ENCODE measurements at places on chromosomes 5 and 9.

- no peak for DNase-seq
Measured at GRCh38 chr9:116383936-116384335, 230.3 kb downstream of the PAPPA start.

DNA sequence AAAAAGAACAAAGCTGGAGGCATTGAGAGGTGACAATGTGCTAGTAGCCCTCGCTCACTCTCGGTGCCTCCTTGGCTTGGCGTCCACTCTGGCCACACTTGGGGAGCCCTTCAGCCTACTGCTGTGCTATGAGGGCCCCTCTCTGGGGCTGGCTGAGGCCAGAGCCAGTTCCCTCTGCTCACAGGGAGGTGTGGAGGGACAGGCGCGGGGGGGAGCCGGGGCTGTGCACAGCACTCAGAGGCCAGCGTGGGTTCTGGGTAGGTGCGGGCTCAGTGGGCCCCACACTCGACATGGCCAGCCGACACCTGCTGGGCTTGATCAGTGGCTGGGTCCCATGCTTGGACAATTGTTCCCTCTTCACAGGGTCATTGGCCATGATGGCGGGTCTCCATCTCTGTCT lies 202.5 kb upstream of the GRAMD2B start:
- DNase-seq = no peak

DNA sequence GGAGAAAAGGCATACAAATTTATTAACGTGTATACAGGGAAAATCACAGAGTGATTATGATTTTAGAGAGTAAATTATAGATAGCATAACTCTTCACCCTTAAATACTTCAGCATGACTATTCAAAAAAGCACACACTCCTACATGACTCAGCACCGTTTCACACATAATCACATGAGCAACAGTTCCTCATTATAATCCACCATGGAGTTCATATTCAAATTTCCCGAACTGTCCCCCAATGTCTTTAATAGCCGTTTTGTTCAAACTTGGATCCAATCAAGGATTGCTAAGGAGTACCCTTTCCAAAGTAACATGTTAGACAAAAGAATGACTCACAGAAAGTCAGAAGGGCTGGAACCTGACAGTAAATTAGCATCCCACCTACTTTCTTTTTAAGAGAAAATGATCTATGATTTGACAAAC lies 32.1 kb downstream of the RAPGEF1 start:
- DNase-seq = peak; percentile 61

DNA sequence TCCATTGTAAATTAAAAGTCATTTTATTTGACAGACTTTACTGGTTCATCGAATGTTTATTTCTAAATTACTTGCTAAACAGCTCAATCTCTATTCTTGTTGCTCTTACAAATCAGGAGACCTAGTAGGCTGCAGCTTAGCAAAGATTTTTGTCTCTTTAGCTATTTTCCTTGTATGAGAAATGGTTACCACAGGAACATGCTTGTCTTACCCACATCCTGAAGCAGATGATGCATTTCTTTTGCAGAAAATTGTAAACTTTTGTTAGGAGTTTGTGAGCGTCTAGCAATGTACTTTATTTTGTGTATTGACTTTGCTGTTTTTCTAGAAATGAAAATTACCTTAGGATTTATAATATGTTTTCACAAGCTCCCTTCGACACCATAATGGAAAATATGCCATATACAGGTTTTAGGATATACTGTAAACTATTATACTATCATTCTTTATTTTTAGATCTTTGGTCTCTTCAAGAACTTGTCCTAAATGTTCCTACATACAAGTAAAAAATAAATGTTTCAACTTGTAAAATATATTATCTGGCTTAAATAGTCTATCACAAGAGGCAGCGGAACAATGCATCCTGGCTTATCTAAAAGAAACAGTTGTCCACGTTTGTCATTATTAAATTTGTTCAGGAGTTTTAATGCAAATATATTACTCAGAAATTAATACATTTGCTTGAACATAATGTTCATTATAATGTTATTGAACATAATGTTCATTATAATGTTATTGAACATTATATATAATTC lies 54.1 kb downstream of the SPEF2 start:
- DNase-seq = no peak

DNA sequence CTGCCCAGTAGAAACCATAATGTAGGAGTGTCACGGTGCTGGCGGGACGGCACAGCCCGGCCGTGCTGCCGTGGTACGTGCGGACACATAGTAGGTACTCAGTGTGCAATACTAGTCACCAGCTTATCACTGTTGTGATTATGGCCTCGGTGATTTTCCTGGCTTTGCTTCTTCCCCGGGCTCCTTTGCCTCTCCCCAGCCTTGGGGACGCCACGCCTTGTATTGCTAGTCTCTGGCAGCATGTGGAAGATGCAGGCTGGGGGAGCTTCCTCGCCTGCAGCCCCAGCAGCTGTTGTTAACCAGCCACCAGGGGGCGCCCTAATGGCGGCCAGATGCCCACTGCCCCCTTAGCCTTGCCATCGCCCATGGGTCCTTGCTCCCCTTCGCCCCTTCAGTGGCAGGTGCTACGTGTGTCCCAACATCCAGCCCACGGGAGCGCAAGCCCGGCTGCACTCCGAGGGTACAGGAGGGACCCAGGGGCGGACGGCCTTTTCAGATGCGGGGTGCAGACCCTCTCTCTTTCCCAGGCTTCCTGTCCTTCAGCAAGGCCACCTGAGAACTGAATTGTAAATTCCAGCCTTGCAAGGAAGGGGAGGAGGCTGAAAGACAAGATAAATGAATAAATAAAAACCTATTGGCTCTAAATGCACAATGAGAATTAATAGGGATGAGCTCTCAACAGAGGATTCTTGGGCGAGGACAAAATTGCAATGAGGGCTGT lies 8.0 kb downstream of the NTNG2 start:
- DNase-seq = peak; percentile 74

DNA sequence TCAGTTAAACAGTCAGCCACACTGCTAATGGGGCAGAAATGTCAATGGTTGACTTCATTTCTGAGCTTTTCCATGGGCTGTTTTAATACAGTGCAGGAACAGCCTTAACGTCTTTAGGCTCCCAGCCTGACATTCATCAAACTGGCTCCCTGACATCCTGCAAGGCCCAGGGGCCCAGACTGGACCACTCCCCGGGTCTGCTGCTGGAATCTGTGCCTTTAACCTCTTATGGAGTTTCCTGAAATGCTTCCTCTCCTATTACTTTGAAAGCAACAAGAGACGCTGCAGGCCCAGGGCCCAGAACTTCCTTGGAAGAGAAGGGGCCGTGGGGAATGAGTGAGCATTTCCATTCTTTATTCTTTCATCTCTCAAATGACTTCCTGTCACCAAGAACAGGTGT lies 216.8 kb upstream of the PANK3 start:
- DNase-seq = no peak

DNA sequence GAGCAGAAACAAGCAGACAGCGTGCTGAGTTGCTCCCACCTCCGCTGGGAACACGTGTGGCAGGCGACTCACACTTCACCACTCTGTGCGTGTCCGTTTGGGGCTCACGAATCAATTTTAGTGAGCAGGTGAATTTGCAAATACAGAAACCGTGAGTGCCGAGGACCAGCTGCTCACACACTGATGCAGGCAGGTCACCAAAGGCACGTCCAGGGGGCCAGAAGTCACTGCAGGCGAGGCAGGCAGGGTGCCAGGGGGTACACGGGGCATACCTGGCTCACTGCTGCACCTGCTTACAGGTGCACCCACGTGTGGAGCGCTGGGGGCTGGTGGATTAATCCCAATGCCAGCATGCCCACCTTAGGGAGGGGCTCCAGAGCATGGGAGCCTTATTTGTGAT lies 68.8 kb downstream of the ZNF354C start:
- no peak for DNase-seq

- no peak for DNase-seq
Measured at GRCh38 chr5:103693517-103693916, 130.9 kb upstream of the NUDT12 start.

DNA sequence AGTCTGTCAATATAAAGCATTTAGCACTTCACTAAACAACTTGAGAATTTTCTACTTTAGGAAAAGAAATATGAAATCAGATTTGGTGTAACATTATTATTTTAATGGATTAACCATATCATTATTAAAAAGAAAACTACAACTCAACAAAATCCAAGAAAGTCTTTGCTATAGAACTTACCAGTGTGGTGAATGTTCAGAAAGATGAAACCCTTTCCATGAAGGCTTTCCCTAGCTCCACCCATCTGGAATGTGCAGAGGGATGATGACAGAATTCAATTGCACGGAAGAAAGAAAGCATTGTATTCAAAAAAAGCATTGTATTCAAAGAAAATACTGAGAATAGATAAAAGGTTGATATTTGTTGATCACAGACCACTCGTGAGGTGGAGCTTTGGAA lies 328.6 kb upstream of the NUDT12 start:
- DNase-seq = peak; percentile 87

GRCh38 chr9:35464141-35465025 lies 25.5 kb upstream of the RUSC2 start:
- no peak for DNase-seq

Data from putamen (tissue), 1 donor.